ENCODE measurements at places on chromosomes 16 and 17. TPM values are rescaled to one million over a fixed set of nuclear protein-coding genes. Genes with fewer than 3 reads are reported as not detected.

DNA sequence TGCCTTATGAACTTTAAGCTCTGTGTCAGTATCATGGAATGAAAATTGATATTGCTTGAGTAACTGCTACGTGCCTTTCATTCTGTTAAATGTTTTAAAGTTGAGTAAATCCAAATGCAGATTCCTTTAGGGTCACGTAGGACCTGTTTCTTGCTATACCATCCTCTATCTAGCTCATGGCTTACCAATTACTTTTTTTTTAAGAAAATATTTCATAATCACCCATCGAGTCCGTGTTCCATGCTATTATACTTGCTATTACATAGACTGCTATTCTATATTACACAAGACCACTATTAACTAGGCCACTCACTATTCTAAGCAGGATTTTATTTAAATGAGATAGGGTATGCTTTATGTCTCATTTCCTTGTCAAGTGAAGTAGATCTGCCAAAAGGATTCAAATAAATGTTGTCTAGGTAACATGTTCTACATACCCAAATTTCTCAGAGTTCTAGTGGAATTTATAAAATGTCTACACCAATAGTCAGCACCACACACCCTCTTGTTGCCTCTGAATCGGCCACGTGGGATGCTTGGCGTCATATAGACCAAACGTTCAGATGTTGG, 11.9 kb downstream of the ANKFN1 start:
- DNase-seq = no peak

Gene SLC4A1
- total RNA-seq = not detected

Gene CCL7
- total RNA-seq = not detected

Gene NOG
- 32.8 TPM for total RNA-seq

Gene CCT6B
- total RNA-seq = 1.7 TPM

GRCh38 chr16:48813485-48813884, 203.5 kb upstream of the N4BP1 start:
- DNase-seq = no peak

DNA sequence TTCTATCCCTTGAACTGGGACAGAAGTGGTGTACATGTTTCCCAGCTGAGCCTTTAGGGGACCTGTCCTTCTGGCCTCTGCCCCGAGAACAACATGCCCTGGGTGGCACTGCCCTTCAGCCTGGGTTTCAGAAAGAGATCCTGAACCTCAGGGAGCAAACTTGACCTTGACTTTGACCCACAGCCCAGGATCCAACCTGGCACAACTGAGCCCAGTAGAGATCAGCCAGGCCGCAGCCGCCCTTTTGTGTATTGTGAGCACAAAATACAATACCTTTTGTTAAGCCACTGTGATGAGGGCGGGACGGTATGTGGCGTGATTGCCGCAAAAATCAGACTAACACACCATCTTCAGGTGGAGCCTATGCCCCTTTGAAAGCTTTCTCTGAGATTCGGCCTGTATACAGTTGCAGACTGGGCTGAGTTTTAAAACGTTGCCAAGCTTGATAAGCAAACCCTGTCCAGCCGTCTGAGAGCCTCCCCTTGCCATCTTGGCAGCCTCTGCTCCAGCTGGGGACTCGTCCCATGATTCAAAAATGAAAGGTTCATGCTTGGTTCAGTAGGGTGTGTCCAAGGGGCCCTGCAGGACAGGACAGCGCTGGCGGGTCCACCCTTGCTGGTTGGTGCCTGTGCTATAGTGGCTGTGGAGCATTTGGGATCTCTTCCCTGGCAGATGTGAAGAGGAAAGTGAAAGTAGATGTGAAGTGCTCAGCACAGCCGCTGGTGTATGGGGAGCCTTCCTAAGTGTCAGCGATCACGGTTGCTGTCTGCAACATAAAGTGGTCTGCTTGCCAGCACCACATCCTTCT, 40.3 kb downstream of the FOXL1 start:
- DNase-seq = no peak

DNA sequence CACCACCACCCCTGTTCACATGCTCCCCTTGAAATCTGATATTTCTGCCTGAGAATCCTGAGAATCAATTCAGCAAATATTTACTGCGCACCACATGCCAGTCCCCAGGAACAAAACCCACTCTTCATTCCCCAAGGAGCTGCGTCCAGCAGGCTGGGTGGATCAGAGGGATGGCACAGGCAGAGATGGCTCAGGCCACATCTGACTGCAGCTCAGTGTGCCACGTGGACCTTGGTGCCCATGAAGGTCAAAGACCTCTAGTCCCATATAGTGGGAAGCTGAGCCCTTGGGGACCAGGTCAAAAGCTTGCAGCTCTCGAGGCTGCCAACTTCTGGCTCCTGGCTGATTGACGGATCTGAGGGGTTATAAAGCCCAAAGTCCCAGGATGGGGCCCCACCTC, 31.8 kb downstream of the CD300LF start:
- no peak for DNase-seq

DNA sequence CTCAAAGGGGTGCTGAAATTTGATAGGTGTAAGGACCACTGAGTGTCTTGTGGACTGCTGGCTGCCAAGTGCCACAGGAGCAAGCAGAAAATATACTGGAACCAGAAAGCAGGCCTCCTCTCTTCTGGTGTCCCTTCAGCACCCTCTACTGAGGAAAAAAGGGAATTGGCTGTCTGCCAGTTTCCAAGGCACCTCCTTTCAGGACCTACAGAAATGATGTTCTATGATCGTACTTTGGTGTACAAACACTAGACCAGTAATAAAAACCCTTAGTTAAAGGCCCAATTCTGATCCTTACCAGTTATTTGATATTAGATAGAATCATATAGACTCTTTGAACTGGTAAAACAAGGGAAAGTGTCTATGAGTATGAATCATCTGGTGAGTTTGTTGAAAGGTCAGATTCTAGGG, 35.8 kb upstream of the BCAS3 start:
- DNase-seq = peak; percentile 26

Gene HSD17B2
- total RNA-seq = not detected

DNA sequence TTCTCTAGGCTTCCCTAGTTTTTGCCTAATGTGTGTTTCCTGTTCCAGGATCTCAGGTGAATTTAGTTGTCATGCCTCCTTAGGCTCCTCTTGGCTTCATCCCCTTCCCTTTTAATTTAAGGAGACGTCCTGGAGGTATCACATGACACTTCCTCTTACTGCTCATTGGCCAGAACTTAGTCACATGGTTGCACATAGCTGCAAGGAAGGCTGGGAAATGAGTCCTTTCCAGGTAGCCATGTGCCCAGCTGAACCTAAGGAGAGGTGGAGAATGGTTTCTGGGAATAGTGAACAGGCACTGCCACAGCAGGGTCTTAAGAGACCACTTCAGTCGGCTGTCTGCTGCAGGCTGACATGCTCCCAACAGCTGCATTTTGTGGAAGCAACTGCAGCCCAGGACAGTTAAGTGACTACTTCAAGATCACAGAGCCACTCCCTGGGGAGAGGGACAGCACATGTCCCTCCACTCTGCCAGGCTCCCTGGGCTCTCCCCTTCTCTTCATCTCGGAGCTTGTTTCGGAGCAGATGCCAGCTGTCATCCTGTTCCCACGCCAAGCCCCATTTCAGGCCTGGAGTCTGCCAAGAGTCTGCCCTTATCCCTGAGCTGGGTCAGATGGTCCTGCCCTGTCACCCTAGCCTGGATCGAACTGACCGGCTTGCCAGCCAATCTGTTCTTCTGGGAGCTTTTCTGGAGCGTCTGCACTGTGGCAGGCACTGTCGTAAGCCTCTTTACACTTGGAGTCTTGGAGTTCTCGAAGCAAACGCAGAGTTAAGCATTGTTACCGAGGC, 81.4 kb upstream of the FOXF1 start:
- no peak for DNase-seq

Gene DHRS7C
- total RNA-seq = not detected

DNA sequence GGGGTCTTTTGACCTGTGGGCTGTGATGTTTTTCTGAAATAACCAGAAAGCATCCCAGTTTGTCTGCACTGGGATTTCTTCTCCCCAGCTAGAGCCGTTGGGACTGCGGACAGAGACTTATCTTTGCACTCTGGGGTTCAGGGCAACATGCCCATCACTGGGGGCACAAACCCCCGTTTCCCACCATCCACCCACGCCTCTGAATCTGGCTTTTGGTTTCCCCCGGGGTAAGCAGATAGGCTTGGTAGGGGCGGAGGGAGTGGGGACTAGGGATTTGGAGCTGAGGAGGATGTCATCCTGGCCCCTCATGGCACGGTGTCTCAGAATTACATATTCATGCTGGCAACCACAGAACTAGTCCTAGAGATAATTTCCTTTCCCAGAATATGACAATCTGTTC, 68.6 kb downstream of the CCDC182 start:
- no peak for DNase-seq

DNA sequence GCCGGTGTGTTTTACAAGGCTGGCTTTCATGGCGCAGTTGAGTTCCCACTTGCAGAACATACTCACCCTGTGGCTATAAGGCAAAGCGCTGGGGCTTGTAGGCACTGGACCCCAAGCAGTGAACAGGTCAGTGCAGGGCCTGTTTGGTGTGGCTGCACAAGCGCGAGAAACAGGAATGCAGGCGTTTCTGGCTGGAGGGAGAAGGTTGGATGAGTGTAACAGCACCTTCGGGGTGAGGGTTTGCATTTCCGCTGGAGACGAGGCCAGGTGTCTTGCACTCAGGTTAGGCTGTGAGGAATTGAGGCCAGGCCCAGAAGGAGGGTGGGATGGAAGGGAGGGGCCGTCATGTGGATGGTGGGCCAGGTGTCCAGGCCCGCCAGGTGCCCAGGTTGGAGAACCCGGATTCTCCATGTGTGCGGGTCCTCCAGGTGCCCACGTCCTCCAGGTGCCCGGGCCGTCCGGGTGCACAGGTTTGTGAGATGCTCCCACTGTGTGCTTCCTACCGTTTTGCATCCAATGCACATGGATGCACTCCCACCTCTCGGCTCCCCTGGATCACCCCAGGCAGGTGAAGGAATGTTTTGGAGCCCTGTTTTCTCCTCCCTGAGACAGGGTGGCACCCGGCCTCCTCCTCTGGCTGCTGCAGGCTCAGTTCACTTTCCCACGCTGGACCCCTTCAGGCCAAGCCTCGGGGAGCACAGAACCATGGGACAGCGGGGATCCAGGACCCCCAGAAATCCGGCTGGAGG, 46.0 kb downstream of the SLC7A5 start:
- no peak for DNase-seq

- no peak for DNase-seq
Observed at GRCh38 chr16:57723170-57723569, 12.4 kb upstream of the KATNB1 start.

Gene CDRT4
- total RNA-seq = 2.2 TPM

DNA sequence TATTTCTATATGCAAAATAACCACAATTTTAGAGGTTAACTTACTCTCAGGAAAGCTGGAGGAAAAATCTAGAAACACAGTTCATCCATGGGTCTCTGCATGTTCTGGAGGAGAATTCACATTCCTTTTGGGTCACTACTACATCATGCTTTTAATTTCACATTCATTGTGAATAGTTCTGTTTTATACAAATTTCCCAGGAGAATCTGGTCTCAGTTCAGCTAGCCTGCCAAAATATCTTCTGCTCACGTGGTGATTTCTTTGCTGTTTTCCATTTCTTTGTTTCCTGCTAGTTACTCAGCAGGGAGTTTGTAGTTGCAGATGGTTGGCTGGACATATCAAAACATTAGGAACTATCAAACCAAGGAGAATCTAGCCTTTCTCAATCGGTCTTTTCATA, at the start of gene ABCA9:
TSS of gene ABCA9 (minus strand) at position 106 of the 400 bp plus-strand sequence. CDS start 9,801 bp downstream, outside the sequence.
- DNase-seq = peak; percentile 35

Gene CPHXL2
- not detected for total RNA-seq

- no peak for DNase-seq
Observed at GRCh38 chr16:54286090-54286365, 559 bp downstream of the IRX3 start.

DNA sequence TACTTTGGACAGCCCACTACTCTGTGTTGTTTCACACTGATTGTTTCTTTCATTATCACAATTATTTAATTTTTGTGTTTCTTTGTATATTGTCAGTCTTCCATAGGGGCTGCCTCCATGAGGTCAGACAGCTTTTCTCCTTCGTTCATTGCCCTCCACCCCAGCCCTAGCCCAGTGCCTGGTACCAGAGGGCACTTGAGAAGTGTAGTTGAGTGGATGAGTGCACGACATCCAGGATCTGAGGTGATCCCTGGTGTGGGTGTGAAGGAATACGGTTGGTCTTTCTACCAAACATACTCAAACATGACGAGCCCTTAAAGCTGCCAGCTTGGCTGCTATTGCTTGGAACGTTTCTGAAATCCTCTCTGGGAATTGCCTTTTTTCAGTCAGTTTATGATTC, 37.9 kb downstream of the DHRS7B start:
- DNase-seq = no peak

Gene RNF227
- 1.5 TPM for total RNA-seq

Gene LLGL2
- total RNA-seq = 61.8 TPM

Gene FBXW10
- not detected for total RNA-seq

Gene SLC5A11
- not detected for total RNA-seq

DNA sequence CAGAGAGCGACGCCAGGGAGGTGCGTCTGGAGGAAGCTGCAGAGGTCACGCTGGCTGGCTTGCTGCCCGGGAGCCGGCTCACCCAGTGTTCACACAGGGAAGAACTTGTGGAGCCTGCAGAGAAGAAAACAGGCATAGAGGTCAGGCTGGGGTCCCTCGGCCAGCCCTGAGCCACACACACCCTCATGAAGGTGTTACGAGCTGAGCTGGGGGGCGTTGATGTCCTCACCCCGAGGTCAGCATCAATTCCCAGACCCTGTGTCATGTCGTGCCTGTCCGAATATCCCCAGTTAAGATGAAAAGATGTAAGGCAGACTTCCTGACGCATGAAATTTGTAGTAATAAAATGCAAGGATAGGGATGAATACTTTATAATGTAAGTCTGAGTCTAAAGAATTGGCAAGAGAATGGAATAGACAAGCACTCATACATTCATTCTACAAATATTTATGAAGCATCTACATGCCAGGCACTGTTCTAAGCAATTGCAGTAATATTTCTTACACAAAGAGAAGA, 77.1 kb downstream of the USP31 start:
- DNase-seq = no peak

- DNase-seq = no peak
Observed at GRCh38 chr17:76274112-76274956, 9.2 kb downstream of the UBALD2 start.

DNA sequence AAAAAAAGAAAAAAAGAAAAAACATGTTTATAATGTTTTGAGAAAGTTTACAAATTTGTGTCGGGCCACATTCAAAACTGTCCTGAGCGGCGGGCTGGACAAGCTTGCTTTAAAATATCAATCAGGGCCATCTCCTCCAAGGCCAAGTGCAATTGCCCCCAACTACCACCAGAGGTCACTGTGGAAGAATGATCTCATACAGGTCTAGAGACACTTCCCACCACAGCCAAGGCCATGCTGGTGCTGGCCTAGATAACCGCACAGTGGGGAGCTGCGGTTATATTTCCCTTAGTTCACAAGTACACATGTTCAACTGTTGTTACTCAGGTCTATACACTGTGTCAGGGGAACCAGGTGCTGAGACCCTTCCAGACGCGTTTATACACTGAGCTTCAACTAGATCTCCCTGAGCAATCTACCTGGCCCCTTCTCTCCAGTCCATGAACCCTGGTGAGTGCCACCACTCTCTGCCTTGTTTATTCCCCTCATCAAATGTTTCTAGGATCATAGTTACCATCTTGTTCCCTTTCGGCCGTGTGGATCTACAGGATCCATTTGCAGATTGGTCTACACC, 83.8 kb upstream of the CCL2 start:
- no peak for DNase-seq
